ENCODE measurements at places on chromosomes 12 and 14. TPM values are rescaled to one million over a fixed set of nuclear protein-coding genes. Genes with fewer than 3 reads are reported as not detected.

Gene KRT3
- not detected for total RNA-seq

Gene DENND5B
- 0.06 TPM for total RNA-seq

Gene DPPA3
- total RNA-seq: not detected

Gene SUDS3
- total RNA-seq: 26.5 TPM

Gene TTC7B
- total RNA-seq: 8.3 TPM

Gene KIF5A
- total RNA-seq: 1.9 TPM

Gene ESRRB
- total RNA-seq: not detected

Gene CLEC1B
- total RNA-seq: not detected

Gene LHX5
- total RNA-seq: not detected

Gene MYH6
- 0.23 TPM for total RNA-seq

Gene PDE6H
- not detected for total RNA-seq

Gene CTSG
- not detected for total RNA-seq

GRCh38 chr12:109608270-109608669 lies 34.7 kb downstream of the MVK start:
- no peak overlapping the region for H3K4me3 ChIP-seq
- no peak overlapping the region for H3K27ac ChIP-seq
- H3K27me3 ChIP-seq: peaks cover 29% of the 10 kb centered on the region
- no peaks in the 10 kb centered on the region for H3K36me3 ChIP-seq
- no peak for DNase-seq

GRCh38 chr12:102543494-102544485 lies 63.4 kb upstream of the IGF1 start:
- no peak for DNase-seq
- H3K4me1 ChIP-seq: peaks cover 15% of the 10 kb centered on the region
- H3K27ac ChIP-seq: no peak overlapping the region
- H3K36me3 ChIP-seq: no peaks in the 10 kb centered on the region
- peaks cover 22% of the 10 kb centered on the region for H3K27me3 ChIP-seq

DNA sequence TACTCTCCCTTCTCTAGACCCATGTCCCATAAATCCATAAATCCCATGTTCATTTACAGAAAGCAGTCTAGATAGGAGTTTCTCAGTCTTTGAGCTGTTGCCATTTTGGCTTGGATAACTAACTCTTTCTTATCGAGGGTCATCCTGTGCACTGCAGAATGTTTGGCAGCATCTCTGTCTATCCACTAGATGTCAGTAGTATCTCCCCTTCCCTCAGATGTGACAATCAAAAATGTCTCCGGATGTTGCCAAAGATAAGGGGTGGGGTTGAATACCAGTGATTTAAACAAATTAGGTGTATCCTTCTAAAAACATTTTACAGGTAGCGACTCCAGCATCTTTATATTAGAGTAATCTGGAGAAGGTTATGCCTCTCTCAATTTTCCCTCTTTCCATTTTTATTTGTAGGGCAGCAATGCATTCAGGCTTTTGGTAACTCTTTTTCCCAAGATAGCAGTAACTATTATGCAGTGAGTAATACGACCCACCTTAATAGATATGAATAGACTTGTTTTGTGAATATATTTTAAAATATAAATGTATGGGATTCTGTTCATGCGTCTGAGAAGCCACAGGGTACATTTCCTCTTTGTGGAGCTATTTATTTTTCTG lies 100.7 kb downstream of the LRRK2 start:
- no peak overlapping the region for H3K27ac ChIP-seq
- H3K36me3 ChIP-seq: no peaks in the 10 kb centered on the region
- no peak overlapping the region for H3K4me3 ChIP-seq
- DNase-seq: peak; percentile 41
- H3K4me1 ChIP-seq: no peaks in the 10 kb centered on the region

- H3K4me3 ChIP-seq: no peak overlapping the region
- no peak for DNase-seq
- H3K27ac ChIP-seq: no peak overlapping the region
- H3K36me3 ChIP-seq: no peaks in the 10 kb centered on the region
- H3K27me3 ChIP-seq: no peaks in the 10 kb centered on the region
- no peaks in the 10 kb centered on the region for H3K4me1 ChIP-seq
These were observed 268.1 kb upstream of the RMST start for GRCh38 chr12:97194546-97194945.

DNA sequence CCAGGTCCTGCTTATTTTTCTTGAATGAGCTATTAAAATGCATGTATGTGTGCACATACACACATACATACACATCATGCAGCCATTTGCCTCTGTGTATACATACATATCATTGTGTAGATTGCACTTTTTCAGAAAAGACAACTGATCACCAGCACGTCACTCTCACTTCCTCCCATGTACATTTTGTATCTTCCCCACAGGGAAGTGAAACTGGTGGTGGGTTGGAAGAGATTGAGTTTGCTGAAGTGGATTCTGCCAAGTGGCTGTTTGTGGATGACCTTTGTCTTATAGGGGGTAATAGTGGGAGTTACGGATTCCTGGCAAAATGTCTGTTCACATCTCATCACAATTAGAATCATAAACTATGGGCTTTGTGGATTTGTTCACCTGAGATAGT lies 448.6 kb downstream of the RAD51B start:
- H3K4me1 ChIP-seq: peaks cover 26% of the 10 kb centered on the region
- H3K4me3 ChIP-seq: no peak overlapping the region
- H3K27ac ChIP-seq: no peak overlapping the region
- H3K36me3 ChIP-seq: no peaks in the 10 kb centered on the region

GRCh38 chr12:89833337-89834252 lies 125.0 kb upstream of the ATP2B1 start:
- H3K27ac ChIP-seq: no peak overlapping the region
- H3K36me3 ChIP-seq: no peaks in the 10 kb centered on the region

DNA sequence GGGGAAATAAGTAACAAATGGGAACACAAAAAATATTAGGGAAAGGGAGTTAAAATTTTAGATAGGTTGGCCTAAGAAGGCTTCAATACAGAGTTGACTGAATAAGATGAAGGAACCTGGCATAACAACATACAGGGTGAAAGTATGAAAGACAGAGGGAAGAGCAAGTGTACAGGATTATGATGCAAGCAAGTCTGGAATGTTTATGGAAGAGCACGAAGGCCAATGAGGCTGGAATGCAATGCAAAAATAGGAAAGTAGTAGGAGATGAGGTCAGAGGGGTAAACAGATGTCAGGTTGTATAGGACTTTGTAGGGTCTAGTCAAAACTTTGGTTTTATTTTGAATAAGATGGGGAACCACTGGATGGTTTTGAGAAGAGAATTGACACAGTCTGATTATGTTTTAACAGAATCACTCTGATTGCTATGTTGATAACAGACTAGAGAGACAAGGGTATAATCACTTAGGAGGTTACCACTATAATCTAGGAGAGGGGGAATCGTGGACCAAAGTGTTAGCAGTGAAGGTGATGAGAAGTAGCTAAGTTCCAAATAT lies 96.8 kb downstream of the OSBPL8 start:
- no peaks in the 10 kb centered on the region for H3K36me3 ChIP-seq
- DNase-seq: no peak
- H3K4me1 ChIP-seq: peaks cover 16% of the 10 kb centered on the region

GRCh38 chr12:14950421-14950820 lies 11.0 kb downstream of the ARHGDIB start:
- peak overlapping the region; percentile 95 for H3K27ac ChIP-seq
- H3K4me3 ChIP-seq: peak overlapping the region; percentile 81
- H3K27me3 ChIP-seq: no peaks in the 10 kb centered on the region
- no peak for DNase-seq
- peaks cover 89% of the 10 kb centered on the region for H3K4me1 ChIP-seq

GRCh38 chr12:48946205-48946604 lies 11.1 kb downstream of the ARF3 start:
- no peak overlapping the region for H3K4me3 ChIP-seq
- peaks cover 11% of the 10 kb centered on the region for H3K4me1 ChIP-seq
- H3K27me3 ChIP-seq: no peaks in the 10 kb centered on the region
- peaks cover 6% of the 10 kb centered on the region for H3K36me3 ChIP-seq
- no peak for DNase-seq
